Left renal cortex interstitium (tissue), 4 donors: ENCODE measurements at places on chromosomes 7 and 10. TPM values are rescaled to one million over a fixed set of nuclear protein-coding genes. Genes with fewer than 3 reads are reported as not detected.

- DNase-seq = no peak
Observed at GRCh38 chr7:23467291-23467805, 2.9 kb downstream of the IGF2BP3 start.

- DNase-seq = no peak
Observed at GRCh38 chr7:121961089-121961867, 88.3 kb downstream of the PTPRZ1 start.

DNA sequence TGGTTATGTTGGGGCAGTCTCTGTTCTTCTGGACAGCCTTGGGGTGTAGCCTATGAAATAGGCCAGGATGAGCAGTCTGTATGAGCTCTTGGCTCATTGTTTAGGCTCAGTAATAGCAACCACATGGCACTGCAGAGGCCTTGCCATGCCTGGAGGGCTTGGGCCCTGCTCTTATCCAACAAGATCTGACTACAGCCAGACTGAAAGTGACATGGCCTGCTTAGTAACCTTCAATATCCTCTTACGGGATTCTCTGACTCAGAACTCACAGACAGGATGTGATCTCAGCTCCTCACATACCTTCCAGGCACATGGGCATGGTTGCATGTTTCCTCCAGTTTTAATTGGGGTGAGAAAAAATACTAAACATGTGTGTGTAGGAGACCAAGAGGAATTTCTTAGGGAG is 289.3 kb downstream of the PTEN start:
- no peak for DNase-seq

SCIN gene
- 126 TPM for polyA plus RNA-seq

GRCh38 chr10:72001033-72001395 is 36.8 kb downstream of the CHST3 start:
- DNase-seq = no peak
